ENCODE measurements at places on chromosomes 4 and X.

DNA sequence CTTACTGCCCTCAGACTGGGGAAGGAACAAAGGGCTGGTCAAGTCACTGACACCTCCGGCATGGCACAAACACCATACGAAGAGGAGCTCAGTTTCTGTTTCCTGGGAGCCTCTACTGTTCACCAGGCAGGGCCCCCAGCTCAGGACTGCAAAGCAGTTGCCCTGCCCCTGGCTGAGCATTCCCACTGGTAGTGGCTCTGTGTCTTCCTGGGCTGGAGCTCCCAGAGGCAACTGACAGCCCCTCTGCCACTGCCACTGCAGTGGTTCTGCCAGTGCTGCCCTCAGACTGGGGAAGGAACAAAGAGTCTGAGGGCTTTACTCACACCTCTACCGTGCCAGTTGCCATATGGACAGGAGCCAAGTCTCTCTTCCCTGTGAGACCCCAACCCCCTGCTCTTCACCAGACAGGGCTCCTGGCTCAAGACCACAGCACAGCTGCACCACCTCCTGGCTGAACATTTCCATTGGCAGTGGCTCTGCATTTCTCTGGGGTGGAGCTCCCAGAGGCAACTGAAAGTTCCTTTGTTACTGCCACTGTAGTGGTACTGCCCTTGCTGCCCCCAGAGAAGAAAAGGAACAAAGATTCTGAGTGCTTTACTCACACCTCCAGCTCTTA is 67.9 kb downstream of the SMARCA5 start:
- no peak for DNase-seq

GRCh38 chr4:176959980-176960379 is 167.3 kb upstream of the VEGFC start:
- no peak for DNase-seq

GRCh38 chr4:118888666-118889311 is at the start of gene SYNPO2:
Gene SYNPO2 (plus strand): TSS chr4:118888854. CDS start chr4:118889037, 183 bp downstream.
- peak; percentile 88 for DNase-seq

GRCh38 chr4:89898304-89898716 is 3.7 kb downstream of the MMRN1 start:
- no peak for DNase-seq

GRCh38 chrX:15973299-15973698 is 118.7 kb upstream of the AP1S2 start:
- no peak for DNase-seq

DNA sequence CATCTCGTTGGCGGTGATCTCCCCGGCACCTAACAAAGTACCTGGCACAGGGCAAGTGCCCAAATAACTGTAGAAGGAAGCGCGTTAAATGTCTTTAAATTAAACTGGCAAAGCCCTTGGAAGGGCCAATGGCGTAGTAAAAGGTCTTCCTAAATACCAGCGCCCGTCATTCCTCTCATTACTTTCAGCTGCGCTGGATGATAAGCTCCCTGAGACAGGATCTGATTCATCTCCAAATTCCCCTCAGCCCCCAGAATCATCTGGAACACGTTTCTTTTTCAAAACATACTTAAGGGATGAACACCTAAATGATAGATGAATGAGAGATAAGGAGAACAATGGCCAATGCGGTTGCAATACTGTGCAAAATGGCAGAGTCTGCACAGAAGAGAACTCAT is 95.1 kb downstream of the AFAP1 start:
- no peak for DNase-seq

GRCh38 chr4:141524116-141524515 is 112.3 kb upstream of the IL15 start:
- no peak for DNase-seq

DNA sequence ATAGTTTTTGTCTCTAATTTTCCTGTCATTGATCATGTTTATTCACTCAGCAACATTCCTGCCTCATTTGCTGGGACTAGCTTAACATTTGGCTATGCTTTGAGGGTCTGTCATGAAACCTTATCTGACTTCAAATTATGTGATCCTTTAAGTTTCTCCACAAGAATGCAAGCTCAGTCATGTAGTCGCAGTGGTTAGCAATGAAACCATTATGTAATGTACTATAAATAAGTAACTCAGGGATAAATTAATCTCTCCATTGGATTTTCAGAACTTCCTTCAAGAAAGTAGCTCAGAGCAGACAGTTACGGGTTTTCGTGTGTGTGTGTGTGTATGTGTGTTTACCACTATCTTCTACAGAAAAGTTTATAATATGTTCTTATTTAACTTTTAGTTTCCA is 993.6 kb downstream of the ADGRL3 start:
- no peak for DNase-seq

GRCh38 chrX:12894074-12895030 is 12.1 kb upstream of the TLR8 start:
- peak; percentile 63 for DNase-seq

- peak; percentile 96 for DNase-seq
Measured at GRCh38 chrX:53224860-53225797, at the start of gene KDM5C. Gene KDM5C (minus strand): TSS chrX:53225207. CDS start chrX:53224889, 318 bp downstream.

DNA sequence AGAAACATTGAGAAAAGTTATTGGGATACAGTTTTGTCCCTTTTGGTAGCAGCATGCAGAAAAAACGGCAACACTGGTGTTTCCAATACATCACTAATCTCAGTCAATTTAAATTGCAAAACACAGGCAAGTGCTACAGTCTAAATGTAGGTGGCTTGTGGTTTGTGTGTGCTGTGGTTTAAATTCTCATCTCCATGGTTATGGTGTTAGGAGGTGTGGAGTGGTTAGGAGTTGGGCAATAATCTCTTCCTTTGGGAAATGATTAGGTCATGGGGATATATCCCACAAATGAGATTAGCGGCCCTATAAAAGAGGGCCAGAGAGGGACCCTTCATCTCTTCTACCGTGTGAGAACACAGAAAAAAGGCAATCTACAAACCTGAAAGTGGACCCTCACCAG is 1344.3 kb downstream of the ADGRL3 start:
- no peak for DNase-seq

GRCh38 chrX:129957241-129958082 is 25.0 kb upstream of the BCORL1 start:
- peak; percentile 69 for DNase-seq

DNA sequence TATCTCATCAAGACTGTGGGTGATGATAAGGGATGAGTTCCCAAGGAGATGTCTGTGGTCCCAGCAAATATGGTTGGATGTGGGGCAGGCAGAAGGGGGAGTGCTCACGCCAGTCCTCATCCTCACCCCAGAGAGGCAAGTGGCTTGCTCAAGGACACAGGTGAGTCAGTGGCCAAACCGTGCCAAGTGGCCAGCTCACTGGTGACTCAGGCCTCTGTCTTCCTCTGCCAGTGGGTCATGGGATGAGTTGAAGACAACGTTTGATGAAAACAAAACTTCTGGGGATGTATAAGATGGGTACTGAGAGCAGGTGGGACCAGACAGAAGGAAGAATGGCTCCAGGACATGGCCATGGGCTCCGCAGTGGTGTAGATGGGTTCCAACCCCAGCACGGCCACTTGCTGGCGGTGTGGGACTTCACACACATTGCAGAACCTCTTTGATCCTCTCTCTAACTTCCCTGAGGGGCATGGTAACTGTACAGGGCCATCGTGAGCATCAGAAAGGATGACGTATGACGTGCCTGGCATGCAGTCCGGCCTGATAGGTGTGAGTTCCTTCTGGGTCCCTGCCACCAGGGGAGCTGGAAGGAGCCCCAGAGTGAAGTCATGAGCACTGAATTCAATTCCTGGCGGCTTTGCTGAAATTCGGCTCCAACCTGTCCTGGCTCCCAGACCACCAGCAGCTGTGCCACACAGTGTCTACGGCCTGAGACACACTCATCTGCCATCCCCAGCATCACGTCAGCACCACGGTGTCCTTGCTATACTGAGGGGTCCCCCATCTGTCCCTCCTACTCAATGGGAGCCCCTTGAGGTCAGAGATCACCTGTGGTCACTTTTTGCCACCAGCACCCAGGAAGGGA is 41.3 kb upstream of the GPR78 start:
- peak; percentile 47 for DNase-seq

GRCh38 chrX:74363914-74364313 is 57.4 kb upstream of the SLC16A2 start:
- DNase-seq: no peak

GRCh38 chr4:83093060-83093640 is 21.4 kb downstream of the PLAC8 start:
- DNase-seq: no peak

GRCh38 chr4:166458756-166459155 is 585.7 kb downstream of the TLL1 start:
- no peak for DNase-seq

- DNase-seq: no peak
Measured at GRCh38 chr4:4694296-4694772, 152.5 kb upstream of the STX18 start.

DNA sequence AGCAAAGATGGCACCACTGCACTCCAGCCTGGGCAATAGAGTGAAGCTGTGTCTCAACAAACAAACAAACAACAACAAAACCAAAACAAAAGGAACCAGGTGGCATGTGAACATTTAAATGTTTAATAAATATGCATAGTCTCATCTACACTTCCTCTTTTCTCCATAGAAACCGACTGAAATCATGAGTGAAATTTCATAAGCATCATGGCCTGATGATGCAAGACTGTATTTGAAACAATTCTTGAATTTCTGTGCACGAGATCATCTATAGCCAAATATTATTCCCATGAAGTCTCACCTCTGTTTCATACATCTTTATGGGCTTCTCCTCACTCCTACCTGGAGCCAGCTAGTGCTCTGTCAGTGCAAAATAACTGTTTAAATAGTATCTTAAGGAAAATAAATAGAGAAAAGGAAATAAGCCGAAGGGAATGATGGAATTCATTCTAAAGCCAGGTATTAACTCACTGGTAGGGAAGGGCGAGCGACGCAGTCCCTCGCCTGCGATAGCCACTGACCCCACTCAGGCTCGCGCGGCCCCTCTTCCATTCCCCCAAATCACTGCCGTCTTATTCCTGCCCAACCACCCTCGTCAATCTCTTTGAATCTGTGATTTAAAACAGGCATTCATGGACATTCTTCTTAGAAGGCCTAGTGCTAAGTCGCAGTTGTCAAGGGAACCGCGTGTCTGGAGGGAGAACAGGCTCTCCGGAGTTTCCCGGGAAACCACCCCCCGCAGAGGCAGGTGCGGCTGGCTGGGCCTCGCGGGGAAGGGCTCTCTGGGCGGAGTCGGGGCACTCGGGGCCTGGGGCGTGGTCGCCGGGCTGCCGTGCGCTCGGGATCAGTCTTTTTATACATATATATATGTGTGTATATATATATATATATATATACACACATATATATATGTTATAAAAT is 52.4 kb upstream of the TRIM2 start:
- DNase-seq: peak; percentile 72

DNA sequence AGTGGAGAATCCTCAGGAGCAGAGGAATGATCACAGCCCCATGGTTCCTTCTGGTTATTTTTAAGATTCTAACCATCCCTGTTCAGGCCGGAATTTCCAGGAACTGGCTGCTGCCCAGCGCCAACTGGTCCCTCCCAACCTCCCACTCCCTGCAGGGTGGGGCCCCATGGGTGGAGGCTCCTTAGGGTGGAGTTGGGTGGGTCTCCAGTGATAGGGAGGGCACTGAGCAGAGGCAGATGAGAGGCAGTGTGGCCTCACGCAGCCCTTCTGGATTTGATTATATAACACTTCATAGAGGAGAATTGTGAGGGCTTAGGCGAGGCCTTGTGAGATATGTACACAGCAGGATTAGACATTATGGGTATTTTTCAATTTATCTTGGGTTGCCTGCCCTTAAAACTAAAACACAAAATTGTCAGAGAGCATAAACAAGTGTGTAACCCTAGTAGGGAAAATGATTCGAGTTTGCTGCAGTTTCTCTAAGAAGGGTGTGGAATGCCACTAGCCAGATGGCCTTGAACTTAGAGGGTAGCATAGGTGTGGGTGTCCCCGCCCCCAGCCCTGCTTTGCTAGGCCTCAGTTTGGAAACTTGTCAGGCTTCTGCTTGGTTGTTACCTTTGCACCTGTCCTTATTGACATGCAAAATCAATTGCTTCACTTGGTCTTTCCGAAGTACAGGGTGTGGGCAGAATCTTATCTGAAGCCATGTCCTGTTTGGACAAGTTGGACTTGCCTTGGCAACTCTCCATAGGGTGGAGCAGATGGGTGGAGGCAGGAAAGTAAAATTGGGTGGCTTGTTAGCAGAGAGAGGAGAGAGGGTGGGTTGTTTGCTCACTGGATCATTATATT is 9.4 kb downstream of the KLF3 start:
- peak; percentile 81 for DNase-seq

GRCh38 chrX:116276261-116276660 is 105.7 kb downstream of the AGTR2 start:
- DNase-seq: no peak

DNA sequence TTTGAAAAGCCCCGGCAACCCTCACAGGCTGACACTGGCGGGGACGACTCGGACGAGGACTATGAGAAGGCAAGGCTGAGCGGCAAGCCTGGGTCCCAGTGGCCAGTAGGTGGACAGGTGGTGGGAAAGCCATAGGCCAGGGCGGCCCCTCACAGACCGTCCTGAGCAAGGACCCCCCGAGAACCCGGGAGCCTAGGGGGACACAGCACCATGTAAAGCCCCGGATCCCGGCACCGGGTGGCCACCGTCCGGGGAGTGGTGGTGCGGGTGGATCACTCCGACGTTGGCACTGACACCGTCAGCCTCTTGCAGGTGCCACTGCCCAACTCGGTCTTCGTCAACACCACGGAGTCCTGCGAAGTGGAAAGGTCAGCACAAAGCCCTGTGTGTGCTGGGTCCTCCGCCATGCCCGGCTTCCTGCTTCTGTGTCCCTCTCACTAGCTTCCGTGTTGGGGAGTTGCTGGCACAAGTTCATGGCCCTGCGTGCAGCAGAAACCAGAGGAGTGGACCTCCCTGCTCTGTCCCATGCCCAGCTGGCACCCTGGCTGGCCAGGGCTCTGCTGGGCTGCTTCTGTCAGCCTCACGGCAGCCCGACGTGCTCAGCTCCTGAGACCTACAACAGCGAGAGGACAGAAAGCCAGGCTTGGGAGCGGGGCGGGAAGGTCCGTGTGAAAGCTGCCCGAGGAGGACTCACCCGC is 11.9 kb upstream of the ADD1 start:
- peak; percentile 57 for DNase-seq
